ENCODE measurements at places on chromosomes 2 and 18.

GRCh38 chr2:173654161-173654895 lies 299.7 kb downstream of the CDCA7 start:
- no peak overlapping the region for H3K4me3 ChIP-seq
- no peaks in the 10 kb centered on the region for H3K4me1 ChIP-seq
- no peaks in the 10 kb centered on the region for H3K27me3 ChIP-seq
- H3K36me3 ChIP-seq, result no peaks in the 10 kb centered on the region
- no peak for DNase-seq
- no peak overlapping the region for H3K27ac ChIP-seq

- H3K4me3 ChIP-seq, result no peak overlapping the region
- no peak for DNase-seq
- H3K27me3 ChIP-seq, result peaks cover 36% of the 10 kb centered on the region
- H3K4me1 ChIP-seq, result peaks cover 39% of the 10 kb centered on the region
Observed at GRCh38 chr2:181675254-181675653, 5.1 kb downstream of the NEUROD1 start.

GRCh38 chr2:141611176-141611571 lies 519.6 kb downstream of the LRP1B start:
- no peak for DNase-seq
- no peaks in the 10 kb centered on the region for H3K36me3 ChIP-seq
- no peak overlapping the region for H3K27ac ChIP-seq
- no peaks in the 10 kb centered on the region for H3K27me3 ChIP-seq
- H3K4me1 ChIP-seq, result no peaks in the 10 kb centered on the region
- H3K4me3 ChIP-seq, result no peak overlapping the region

DNA sequence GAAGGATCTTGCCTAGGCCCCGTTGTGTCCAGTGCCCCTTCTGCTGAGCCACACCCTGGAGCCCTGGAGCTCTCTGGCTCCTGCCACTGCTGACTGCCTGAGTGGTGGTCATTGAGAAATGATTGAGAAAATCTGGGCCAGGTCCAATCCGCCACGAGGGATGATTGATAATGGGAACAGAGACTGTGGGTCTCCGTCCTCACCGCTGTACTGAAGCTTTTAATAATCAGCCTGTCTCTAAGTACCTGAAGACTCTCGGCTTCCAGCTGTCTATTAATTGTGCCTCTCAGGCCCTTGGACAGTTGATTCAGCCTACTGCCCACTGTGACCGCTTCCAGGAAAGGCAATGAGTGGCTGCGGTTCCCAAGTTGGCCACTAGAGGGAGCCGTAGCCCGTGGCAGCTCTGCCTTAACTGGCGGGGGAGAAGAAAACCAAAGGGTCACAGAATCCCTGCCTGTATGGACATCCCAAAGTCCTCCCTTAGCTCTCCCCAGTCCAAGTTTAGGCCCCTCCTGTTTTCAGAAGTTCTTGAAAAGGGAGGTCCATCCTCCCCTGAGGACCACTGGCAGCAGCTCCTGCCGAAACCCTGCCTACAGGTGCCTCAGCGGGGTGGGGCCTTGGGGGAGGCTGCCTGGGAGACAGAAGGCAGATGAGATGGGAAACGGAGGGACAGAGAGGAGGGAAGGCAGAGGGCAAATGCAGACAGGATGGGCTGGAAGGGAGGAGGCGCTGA lies 213.6 kb downstream of the TNS1 start:
- H3K36me3 ChIP-seq, result no peaks in the 10 kb centered on the region
- H3K27me3 ChIP-seq, result no peaks in the 10 kb centered on the region
- H3K4me1 ChIP-seq, result peaks cover 18% of the 10 kb centered on the region
- peak; percentile 79 for DNase-seq

- H3K4me1 ChIP-seq, result no peaks in the 10 kb centered on the region
- H3K27ac ChIP-seq, result no peak overlapping the region
- H3K4me3 ChIP-seq, result no peak overlapping the region
- no peaks in the 10 kb centered on the region for H3K36me3 ChIP-seq
Observed at GRCh38 chr2:223046470-223047040, 5.4 kb upstream of the KCNE4 start.

- H3K36me3 ChIP-seq, result no peaks in the 10 kb centered on the region
- H3K4me1 ChIP-seq, result no peaks in the 10 kb centered on the region
- H3K27me3 ChIP-seq, result no peaks in the 10 kb centered on the region
- DNase-seq, result no peak
- no peak overlapping the region for H3K27ac ChIP-seq
Observed at GRCh38 chr2:23410596-23410995, 25.6 kb downstream of the KLHL29 start.

GRCh38 chr2:110837446-110838409 lies 105.4 kb downstream of the ACOXL start:
- no peaks in the 10 kb centered on the region for H3K36me3 ChIP-seq
- no peaks in the 10 kb centered on the region for H3K27me3 ChIP-seq
- H3K4me3 ChIP-seq, result no peak overlapping the region
- H3K4me1 ChIP-seq, result no peaks in the 10 kb centered on the region
- H3K27ac ChIP-seq, result no peak overlapping the region

GRCh38 chr2:62036761-62037250 lies 131.3 kb downstream of the COMMD1 start:
- H3K36me3 ChIP-seq, result no peaks in the 10 kb centered on the region
- H3K4me3 ChIP-seq, result no peak overlapping the region
- H3K27me3 ChIP-seq, result no peaks in the 10 kb centered on the region
- no peak overlapping the region for H3K27ac ChIP-seq

GRCh38 chr2:24466871-24467870 lies 23.9 kb upstream of the NCOA1 start:
- H3K4me1 ChIP-seq, result no peaks in the 10 kb centered on the region
- no peak overlapping the region for H3K27ac ChIP-seq
- no peak overlapping the region for H3K4me3 ChIP-seq
- no peaks in the 10 kb centered on the region for H3K27me3 ChIP-seq
- H3K36me3 ChIP-seq, result no peaks in the 10 kb centered on the region

DNA sequence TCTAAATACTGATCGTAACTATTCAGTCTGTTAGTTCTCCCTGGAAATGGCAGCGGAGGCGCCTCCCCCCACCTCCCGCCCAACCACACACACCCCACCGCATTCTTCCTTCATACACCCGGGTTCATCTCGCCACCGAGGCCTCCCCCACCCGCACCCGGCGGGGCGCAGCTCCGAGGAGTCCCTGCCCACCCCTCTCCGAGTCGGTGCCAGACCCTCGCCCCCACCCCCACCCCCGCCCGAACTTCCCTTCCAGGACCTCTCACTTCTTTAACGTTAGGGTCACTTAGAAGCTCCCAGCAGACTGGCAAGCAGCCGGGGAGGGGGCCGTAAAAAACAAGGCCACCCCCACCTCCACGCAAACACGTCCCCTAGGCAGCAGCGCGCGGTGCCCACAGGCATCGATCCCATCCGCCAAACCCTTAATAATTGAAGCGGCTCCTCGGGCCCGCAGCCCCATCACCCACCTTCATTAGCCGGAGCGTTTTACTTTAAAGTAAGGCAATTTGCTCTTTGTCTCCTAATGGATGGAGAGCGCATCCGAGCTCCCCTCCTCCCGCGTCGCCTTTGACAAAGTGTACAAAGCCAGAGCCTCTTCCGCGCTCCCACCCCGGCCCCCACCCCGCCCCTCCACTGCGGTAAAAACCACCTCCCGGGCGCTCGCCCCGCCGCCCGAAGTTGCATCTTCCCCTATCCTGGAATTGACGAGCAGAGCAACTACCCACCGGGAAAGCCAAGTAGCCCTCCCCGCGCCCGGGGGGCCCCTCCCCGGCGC lies 624 bp downstream of the ZNF516 start:
- no peaks in the 10 kb centered on the region for H3K36me3 ChIP-seq
- H3K27me3 ChIP-seq, result no peaks in the 10 kb centered on the region
- H3K4me1 ChIP-seq, result peaks cover 51% of the 10 kb centered on the region
- peak overlapping the region; percentile 26 for H3K27ac ChIP-seq
- H3K4me3 ChIP-seq, result peak overlapping the region; percentile 77
- DNase-seq, result peak; percentile 49

- no peak overlapping the region for H3K27ac ChIP-seq
- H3K4me1 ChIP-seq, result peaks cover 9% of the 10 kb centered on the region
- peaks cover 5% of the 10 kb centered on the region for H3K27me3 ChIP-seq
- no peak overlapping the region for H3K4me3 ChIP-seq
- no peak for DNase-seq
Observed at GRCh38 chr2:106581328-106581727, 94.2 kb downstream of the CD8B2 start.

DNA sequence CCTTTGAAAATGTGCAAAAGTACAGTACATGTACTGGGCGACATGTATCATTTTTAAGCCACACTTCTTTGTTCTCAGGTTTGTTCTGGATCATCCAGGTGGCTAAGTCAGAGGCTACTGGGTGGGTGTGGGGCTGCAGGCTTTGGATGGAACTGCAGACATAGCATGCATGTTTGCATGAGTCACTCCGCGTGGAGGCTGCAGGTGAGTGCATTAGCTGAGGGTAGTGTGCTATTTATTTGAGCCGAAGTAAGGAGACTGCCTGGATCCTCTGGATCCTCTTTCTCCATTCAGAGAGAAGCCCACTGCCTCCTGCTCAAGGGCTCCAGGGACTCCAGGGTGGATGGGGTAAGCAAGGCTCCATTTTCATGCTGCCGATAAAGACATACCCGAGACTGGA lies 9.4 kb upstream of the NEURL3 start:
- H3K4me1 ChIP-seq, result peaks cover 3% of the 10 kb centered on the region
- no peaks in the 10 kb centered on the region for H3K27me3 ChIP-seq
- DNase-seq, result no peak
- no peak overlapping the region for H3K27ac ChIP-seq
- no peak overlapping the region for H3K4me3 ChIP-seq

GRCh38 chr2:186749219-186749618 lies 55.4 kb downstream of the FAM171B start:
- no peak overlapping the region for H3K27ac ChIP-seq
- H3K36me3 ChIP-seq, result no peaks in the 10 kb centered on the region
- no peak for DNase-seq
